Stimulated activated CD8-positive, alpha-beta memory T cell treated with anti-CD3 and anti-CD28 coated beads, Interleukin-7, amount 100 ng/mL, for 24 hours (primary cell): ENCODE measurements at places on chromosomes 5 and 9.

GRCh38 chr5:138359621-138360020, 7.1 kb downstream of the KDM3B start:
- DNase-seq = no peak

DNA sequence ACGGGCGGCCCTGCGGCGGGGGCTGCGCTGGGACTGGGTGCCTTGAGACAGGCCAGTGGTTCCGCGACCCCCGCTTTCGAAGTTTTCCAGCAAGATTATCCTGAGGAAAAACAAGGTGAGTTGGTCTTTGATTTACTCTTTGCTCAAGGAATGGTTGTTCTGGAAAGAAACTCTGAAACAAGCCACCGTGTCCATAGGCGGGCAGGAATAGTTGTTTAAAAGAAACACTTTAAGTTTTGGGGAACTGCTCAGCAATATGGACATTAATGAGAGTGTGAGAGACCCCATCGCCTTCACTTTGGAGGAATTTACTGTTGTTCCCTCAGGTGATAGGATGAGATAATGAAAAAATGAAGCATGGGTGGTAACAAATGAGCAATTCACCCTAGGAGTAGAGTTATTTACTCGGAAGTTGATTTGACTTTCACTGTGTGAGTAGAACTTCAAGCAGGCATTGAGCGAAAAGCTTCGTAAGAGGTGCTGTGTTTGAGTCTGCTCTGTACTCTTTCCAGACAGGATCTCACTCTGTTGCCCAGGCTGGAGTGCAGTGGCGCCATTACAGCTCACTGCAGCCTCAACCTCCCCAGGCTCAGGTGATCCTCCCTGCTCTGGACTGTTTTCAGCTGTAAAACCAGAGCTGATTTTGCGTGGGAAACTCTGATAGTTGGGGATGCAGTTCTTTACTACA, 1.1 kb downstream of the DMRTA1 start:
- DNase-seq = no peak

- DNase-seq = no peak
These were observed 19.8 kb downstream of the C5orf22 start for GRCh38 chr5:31551878-31552277.

- DNase-seq = no peak
These were observed 54.5 kb downstream of the HSPA4 start for GRCh38 chr5:133106343-133106742.

DNA sequence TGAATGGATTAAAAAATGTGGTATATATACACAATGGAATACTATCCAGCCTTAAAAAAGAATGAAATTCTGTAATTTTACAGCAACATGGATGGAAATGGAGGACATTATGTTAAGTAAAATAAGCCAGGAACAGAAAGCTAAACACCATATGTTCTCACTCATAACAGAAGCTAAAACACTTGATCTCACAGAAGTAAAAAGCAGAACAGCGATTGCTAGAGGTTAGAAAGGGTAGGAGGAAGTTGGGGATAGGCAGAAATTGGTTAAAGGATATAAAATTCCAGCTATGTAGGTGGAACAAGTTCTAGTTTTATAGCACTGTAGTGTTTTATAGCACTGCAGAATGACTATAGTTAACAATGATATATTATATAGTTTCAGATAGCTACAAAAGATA, 15.8 kb downstream of the MARCHF3 start:
- no peak for DNase-seq

DNA sequence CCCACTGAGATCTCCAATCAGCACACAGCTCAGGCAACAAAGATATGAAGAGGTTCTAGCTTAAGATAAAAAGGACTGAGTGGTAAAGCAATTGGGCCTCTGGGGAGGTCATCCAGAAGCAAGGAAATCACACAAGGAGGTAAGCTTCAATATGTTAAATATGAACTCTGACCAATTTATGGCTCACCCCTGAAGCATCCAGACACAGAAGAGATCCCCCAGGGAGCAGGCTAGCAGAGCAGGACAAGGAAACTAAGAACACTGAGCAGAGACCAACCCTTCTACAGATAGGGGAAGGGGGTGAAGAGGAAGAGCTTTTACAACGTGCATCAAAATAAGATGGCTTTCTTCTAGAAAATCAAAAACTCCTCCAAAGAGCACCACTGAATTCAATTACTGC, 616.2 kb downstream of the DNAH5 start:
- no peak for DNase-seq
